Activated CD4-positive, alpha-beta T cell treated with anti-CD3 and anti-CD28 coated beads for 24 hours (primary cell): ENCODE measurements at places on chromosomes 3 and 15.

GRCh38 chr3:69872783-69873378, 126.7 kb upstream of the SAMMSON start:
- no peak for DNase-seq

DNA sequence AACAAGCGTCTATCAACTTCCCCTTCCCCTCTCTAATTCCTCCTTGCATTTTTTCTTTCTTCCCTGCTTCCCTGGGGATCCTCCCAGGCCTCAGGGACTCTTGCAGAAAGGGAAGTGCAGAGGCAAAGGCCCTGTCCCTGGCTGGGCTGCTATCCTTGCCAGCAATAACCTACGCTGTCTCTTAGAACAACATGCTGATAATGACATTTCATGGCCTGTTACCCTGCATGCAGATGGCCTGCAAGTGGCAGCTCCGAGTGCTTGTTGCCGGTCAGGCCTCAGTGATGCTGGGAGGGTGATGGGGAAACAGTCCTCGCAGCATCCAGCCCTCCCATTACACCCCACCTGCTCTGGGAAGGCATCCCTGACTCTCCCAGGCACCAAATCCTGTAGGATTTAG, 167.6 kb downstream of the RAB11A start:
- DNase-seq, result no peak

GRCh38 chr15:27767918-27768640, 331.0 kb downstream of the OCA2 start:
- no peak for DNase-seq

- DNase-seq, result no peak
These were observed 119.3 kb downstream of the LRRK1 start for GRCh38 chr15:101038327-101039003.

DNA sequence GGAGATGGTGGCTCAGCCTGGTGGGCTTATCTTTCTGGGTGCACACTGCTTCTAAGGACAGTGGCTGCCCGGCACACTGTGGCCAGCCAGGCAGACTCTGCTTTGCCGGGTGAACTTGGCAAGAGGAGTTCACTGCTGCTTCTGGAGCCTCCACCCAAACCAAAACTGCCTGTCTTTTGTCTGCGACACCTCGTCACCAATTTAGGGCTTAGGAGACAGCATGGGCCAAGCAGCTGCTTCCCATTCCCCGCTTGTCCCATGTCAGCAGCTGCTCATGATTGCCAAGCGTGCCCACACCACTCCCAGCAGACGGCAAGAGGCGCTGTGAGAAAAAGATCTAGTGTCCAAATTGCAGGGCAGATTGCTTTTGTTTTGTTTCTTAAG, 57.3 kb downstream of the LSM3 start:
- DNase-seq, result no peak

DNA sequence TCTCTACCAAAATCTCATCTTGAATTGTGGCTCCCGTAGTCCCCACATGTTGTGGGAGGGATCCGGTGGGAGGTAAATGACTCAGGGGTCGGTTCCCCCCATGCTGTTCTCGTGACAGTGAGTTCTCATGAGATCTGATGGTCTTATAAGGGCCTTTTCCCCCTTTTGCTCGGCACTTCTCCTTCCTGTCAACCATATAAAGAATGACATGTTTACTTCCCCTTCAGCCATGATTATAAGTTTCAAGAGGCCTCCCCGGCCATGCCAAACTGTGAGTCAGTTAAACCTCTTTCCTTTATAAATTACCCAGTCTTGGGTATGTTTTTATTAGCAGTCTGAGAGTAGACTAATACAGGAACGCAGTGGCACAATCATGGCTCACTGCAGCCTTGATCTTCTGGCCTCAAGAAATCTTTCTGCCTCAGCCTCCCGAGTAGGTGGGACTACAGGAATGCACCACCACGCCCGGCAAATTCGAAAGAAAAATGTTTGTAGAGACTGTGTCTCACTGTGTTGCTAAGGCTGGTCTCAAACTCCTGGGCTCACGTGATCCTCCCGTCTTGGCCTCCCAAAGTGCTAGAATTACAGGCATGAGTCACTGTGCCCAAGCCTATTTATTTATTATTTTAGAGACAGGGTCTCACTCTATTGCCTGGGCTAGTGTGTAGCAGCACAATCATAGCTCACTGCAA, 101.0 kb downstream of the ATP10A start:
- DNase-seq, result no peak

- DNase-seq, result no peak
These were observed 12.7 kb upstream of the SACM1L start for GRCh38 chr3:45676325-45677032.

DNA sequence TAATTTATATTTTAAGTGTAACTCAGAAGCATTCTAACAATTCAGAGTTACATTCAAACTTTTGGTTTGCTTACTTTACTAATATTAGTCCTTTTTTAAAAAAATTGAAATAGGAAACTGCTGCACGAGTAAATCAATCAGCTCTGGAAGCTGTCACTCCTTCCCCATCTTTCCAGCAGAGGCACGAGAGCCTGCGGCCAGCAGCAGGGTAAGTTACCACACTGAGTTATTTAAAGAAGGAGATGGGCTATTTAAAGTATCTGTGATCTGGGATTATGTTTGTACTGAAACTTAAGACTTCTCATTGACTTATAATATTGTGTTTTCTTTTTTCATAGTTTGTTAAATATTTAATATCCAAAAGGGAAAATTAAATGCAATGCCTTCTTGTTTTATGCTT, 29.3 kb downstream of the APPL1 start:
- DNase-seq, result no peak

DNA sequence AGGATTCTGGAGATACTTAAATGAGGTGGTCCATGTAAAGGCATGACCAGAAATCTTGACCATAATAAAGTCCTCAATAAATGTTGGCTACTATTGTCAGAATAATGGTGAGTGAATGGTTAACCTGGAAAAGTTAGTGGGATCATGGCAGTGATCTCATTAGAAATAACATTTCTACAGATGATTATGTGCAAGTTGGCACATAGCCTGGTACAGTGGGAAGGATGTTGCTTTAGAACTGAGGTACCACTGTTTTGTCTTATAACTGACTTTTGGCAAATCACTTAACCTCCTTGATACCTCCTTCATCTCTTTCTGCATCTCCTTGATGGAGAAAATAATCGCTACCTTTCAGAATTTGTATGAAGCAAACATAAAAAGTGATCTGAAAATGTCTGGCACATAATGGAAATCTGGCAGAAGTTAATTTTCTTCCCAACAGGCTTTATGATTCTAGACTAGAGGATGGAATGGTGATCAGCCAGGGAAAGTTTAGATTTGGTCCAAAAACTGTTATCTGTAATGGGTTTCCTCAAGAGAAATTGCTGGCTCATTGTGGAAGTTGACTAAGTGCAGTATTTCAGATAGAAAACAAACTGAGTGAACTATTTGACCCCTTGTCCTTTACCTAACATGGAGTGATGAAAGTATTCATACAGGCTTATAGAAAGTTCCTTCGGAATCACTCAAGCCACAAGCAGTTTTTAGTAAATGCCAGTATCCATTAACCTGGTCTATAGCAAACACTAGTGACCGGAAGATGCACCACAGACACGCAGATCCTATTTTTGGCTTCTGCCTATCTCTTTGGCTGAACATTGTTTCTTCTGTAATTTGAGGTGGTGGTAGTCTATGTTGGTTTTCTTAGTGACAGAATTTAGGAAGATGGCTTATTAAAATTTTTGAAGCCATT, 449.6 kb upstream of the TGFBR2 start:
- DNase-seq, result no peak

DNA sequence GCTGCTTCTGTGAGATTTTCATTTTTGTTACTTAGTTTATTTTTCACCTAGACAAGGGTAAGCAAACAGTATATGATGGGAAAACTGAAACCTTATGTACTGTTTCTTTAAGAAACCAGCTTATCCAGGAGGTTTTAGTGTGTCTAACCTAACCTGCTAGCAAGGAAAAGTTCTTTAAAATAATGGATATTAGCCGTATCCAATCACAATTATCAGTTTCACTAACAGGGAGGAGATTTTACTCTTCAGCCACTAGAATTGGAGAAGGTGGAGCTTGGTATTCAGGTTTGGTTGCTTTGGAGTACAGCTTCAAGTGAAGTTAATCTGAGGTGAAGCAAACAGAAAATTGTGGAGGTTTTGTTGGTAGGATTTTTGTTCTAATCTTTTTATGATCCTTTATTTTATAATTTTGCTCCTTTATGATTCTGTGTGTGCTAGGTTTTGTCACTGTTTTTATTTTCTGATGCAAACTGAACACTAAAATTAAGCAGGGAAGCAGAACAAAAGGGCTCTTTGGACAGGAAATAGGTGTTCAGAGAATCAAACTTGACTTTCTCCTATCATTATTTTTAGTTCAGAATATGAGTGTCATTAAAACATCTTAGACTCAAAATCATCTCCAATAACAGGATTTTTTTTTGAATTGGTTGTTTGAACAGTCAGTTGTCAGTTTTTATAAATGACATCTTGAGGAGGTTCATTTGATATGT, 13.0 kb downstream of the ZFAND6 start:
- DNase-seq, result no peak

DNA sequence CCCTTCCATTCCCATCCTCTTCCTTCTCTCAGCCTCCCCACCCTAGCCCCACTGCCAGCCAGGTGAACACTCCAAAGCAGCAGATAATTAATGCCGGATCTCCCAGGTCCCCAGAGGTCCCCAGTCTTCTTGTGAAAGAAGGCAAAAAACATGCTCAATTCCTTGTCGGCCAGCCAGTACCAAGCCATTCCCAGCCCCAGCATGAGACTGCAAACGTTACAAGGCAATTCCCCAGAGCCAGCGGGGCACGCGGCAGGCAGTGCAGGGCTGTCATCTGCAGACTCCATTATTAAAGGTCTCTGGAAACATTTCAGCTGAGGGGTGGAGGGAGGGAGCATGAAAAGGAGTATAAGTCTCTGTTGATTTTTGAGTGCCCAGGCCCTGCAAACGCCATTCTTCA, 117.8 kb downstream of the XXYLT1 start:
- no peak for DNase-seq

GRCh38 chr15:45635191-45635638, 386 bp downstream of the SQOR start:
- DNase-seq, result peak; percentile 45

GRCh38 chr3:181916013-181916412, 204.3 kb downstream of the SOX2 start:
- no peak for DNase-seq

DNA sequence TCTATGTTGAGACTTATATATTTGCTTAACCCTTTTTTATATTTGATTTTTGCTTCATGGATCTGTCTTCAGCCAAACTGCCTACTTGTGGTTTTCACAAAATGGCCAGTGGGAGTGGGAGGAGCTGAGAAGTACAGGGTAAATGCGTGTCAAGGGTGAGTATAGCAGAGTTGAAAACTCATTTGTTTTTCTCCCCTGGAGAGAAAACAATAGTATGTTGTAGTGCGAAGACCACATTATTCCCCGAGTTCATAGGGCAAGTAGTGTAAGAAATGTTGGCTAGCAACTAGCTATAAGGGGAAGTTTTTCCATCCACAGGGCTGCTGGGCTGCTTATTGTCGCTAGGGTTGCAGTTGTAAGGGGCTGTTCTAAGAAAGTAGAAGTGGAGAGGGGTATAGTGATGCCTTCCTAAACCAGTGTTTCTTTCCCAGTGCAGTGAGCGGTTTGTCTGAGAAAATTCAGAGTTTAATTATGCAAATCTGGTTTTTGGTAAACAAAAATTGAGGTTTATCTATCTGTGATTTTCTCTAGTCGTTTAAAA, 153.8 kb upstream of the AZI2 start:
- DNase-seq, result no peak

GRCh38 chr3:70770650-70771049, 458.2 kb upstream of the MDFIC2 start:
- DNase-seq, result no peak

DNA sequence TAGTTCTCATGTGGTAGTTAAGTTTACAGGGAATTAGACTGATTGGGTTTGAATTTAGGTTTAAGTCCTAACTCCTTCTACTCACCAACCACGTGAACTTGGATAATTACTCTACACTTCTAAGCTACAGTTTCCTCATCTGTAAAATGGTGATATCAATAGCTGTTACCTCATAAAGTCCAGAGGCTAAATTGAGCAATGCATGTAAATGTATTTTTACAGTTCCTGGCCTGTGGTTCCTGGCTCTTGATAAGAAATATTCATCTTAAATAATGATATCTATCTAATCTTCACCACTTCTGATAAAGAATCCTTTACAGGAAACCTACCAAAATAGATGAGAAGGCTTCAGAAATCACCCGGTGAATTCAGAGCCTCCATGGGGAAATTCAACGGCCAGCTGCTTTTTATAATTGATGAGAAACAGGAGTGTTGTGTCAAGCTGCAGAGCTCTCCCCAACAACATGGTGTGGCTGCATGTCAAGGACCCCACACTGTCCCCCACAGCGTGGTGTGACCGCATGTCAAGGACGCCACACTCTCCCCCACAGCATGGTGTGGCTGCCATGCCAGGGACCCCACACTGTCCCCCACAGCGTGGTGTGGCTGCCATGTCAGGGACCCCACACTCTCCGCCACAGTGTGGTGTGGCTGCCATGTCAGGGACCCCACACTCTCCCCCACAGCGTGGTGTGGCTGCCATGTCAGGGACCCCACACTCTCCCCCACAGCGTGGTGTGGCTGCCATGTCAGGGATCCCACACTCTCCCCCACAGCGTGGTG, 80.8 kb upstream of the PEX5L start:
- DNase-seq, result no peak

GRCh38 chr15:59232476-59232875, 25.8 kb downstream of the LDHAL6B start:
- no peak for DNase-seq

DNA sequence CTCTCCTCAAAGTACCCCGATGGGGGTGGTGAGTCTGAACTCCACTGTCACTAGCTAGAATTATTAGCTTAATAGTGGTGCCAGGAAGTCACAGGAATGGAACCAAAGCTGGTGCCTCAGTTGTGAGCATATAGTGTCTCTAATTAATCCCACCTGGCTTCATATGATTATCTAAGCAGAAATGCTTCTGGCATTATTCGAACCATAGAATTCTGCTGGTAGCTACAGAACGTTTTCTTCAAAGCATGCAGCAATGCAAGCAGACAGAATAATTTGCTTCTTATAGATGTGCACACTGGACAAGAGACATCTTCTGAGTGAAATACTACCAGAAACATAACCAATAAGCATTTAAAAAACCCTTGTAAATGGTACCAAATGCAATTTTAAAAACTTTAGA, 160.9 kb downstream of the IMPG2 start:
- DNase-seq, result no peak

DNA sequence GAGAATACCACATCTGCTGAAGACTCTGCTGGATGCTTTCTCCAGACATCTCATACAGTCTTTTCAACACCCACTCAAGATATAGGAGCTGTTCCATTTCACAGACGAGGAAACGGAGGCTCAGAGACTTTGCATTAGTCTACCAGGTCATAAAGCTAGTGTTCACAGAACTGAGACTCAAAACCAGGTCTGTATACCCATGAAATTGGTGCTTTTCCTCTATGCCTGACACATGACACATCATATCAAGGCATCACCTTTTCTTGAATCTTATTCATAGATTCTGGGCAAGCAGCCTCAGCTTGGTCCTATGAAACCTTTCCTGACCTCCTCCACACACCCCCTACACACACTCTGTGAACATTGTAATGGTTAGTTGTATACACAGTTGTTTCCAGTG, 101.2 kb downstream of the LPP start:
- DNase-seq, result no peak

- no peak for DNase-seq
These were observed 662.4 kb upstream of the BCHE start for GRCh38 chr3:166499636-166500035.
